ENCODE measurements at places on chromosomes 11 and 22.
A peak's percentile ranks its signal among the peaks of the same experiment; 100 is the strongest.

DNA sequence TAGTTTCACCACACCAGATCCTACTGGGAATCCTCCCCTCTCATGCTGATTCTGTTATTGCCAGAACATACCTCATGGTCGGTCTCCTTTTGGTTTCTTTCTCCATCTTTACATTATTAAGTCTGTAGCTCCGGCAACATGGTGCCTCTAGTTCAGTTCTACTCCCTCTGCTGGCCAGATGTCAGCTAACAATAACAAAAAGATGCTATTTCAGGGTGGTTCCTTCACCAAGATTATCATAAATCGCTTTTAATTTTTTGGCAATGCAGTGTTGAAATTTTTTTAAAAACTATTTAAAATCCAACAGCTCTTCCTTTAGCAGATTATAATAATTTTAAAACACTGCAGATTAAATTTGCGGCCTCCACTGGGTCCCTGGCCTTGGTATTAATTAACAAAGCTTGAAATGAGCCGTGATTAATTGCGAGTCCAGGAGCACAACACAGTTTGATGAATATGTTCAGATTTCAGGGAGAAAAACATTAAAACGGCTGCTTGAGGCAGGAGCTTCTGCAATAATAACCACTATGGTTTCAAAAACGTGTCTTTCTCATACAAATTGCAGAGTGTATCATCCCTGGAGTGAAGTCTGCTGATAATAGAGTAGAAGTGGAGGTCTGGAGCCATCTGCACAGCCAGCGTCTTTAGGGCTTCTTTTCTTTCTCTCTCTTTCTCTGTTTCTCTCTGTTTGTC, 492.9 kb upstream of the KIRREL3 start:
- H3K27me3 ChIP-seq: no peaks in the 10 kb centered on the region
- H3K27ac ChIP-seq: no peak overlapping the region
- no peak for DNase-seq
- H3K4me1 ChIP-seq: no peaks in the 10 kb centered on the region
- no peaks in the 10 kb centered on the region for H3K36me3 ChIP-seq

GRCh38 chr11:63760487-63761079, 8.0 kb downstream of the ZFTA start:
- H3K4me1 ChIP-seq: peaks cover 7% of the 10 kb centered on the region
- no peaks in the 10 kb centered on the region for H3K36me3 ChIP-seq
- no peaks in the 10 kb centered on the region for H3K27me3 ChIP-seq
- no peak overlapping the region for H3K4me3 ChIP-seq
- H3K27ac ChIP-seq: no peak overlapping the region

GRCh38 chr11:34223021-34223813, 117.8 kb downstream of the NAT10 start:
- no peaks in the 10 kb centered on the region for H3K27me3 ChIP-seq
- H3K36me3 ChIP-seq: no peaks in the 10 kb centered on the region

- no peak overlapping the region for H3K4me3 ChIP-seq
- H3K27ac ChIP-seq: no peak overlapping the region
- H3K36me3 ChIP-seq: no peaks in the 10 kb centered on the region
- DNase-seq: no peak
- H3K4me1 ChIP-seq: no peaks in the 10 kb centered on the region
These were observed 31.2 kb downstream of the KCNJ1 start for GRCh38 chr11:128835741-128836430.

DNA sequence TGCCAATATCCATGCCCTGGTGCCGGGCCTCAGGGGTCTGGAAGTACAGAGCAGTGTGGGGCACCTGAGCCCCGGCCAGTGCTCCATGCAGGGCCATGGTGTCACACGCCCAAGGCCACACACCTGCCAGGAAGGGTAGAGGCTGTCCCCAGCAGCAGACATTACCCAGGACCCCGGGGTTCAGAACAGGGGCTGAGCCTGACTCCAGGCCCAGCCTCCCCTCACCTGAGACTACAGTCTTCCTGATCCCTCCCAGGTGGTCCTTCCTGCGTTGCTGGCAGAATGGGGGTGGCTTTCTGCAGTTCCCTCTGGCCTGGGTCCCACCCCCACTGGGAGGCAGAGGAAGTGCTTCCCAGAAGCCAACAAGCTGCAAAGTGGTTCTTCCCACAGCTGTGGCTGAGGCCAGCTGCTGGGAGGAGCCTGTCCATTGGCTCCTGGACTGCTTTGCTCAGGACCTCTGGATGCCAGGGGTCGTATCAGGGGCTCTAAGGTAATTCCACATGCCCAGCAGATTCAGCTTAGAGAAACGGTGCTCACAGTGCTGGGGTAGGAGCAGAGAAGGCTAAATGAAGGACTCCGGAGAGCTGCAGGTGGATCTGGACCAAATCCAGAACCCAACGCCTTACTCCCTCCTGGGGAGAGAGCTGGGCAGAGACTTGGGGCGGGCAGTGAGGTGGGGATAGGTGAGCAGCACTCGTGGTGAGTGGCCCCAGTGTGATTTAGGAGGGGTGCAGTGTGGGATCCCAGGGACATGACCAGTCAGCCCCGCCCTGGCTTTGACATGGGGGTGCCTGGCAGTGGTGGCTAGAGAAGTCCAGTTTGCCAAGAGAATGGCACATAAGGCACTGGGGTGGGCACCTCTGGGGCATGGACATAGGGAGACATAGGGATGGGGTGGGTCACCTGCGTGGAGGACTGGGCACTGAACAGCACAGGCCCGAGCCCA, 12.6 kb downstream of the TCIRG1 start:
- H3K27me3 ChIP-seq: no peaks in the 10 kb centered on the region
- H3K27ac ChIP-seq: no peak overlapping the region
- H3K4me3 ChIP-seq: no peak overlapping the region
- DNase-seq: no peak

- peaks cover 34% of the 10 kb centered on the region for H3K4me1 ChIP-seq
- no peak overlapping the region for H3K4me3 ChIP-seq
- H3K36me3 ChIP-seq: no peaks in the 10 kb centered on the region
- H3K27me3 ChIP-seq: no peaks in the 10 kb centered on the region
- peak overlapping the region; percentile 100 for H3K27ac ChIP-seq
These were observed 72.9 kb upstream of the WNT7B start for GRCh38 chr22:46049726-46050450.

- peak overlapping the region; percentile 52 for H3K4me3 ChIP-seq
- peak overlapping the region; percentile 46 for H3K27ac ChIP-seq
- no peaks in the 10 kb centered on the region for H3K36me3 ChIP-seq
- H3K27me3 ChIP-seq: no peaks in the 10 kb centered on the region
- H3K4me1 ChIP-seq: no peaks in the 10 kb centered on the region
These were observed 445 bp downstream of the SYTL2 start for GRCh38 chr11:85810521-85810870.

GRCh38 chr11:116275635-116276034, 497.2 kb downstream of the BUD13 start:
- no peaks in the 10 kb centered on the region for H3K4me1 ChIP-seq
- no peak overlapping the region for H3K4me3 ChIP-seq
- no peak overlapping the region for H3K27ac ChIP-seq
- H3K27me3 ChIP-seq: no peaks in the 10 kb centered on the region
- no peaks in the 10 kb centered on the region for H3K36me3 ChIP-seq

GRCh38 chr11:128585498-128586238, 1.7 kb downstream of the ETS1 start:
- H3K27me3 ChIP-seq: peaks cover 3% of the 10 kb centered on the region
- no peak overlapping the region for H3K27ac ChIP-seq
- H3K4me3 ChIP-seq: no peak overlapping the region
- DNase-seq: no peak
- H3K4me1 ChIP-seq: no peaks in the 10 kb centered on the region

- H3K36me3 ChIP-seq: no peaks in the 10 kb centered on the region
- H3K4me1 ChIP-seq: no peaks in the 10 kb centered on the region
- H3K27me3 ChIP-seq: no peaks in the 10 kb centered on the region
- DNase-seq: no peak
These were observed 4.3 kb upstream of the OR2AG1 start for GRCh38 chr11:6778518-6778917.

DNA sequence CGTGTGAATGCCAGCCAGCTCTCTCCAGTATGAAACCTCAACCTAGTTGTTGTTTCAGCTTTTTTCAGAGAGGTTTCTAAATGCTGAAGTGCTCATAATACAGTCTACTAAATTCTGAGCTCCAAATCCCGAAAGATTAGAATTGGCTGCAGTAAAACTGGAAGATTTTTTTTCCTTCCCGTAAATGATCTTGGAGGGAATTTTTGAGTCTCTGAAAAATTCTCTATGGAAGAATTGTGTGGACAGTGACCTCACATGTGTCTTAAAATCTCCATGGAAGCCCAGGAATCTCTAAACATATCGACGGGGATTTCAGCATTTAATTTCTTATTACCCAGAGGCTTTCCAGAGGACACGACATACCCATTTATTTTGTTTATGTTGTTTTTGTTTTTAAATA, 1499.2 kb downstream of the LRRC4C start:
- no peaks in the 10 kb centered on the region for H3K27me3 ChIP-seq
- H3K4me1 ChIP-seq: no peaks in the 10 kb centered on the region
- H3K27ac ChIP-seq: no peak overlapping the region
- H3K4me3 ChIP-seq: no peak overlapping the region

DNA sequence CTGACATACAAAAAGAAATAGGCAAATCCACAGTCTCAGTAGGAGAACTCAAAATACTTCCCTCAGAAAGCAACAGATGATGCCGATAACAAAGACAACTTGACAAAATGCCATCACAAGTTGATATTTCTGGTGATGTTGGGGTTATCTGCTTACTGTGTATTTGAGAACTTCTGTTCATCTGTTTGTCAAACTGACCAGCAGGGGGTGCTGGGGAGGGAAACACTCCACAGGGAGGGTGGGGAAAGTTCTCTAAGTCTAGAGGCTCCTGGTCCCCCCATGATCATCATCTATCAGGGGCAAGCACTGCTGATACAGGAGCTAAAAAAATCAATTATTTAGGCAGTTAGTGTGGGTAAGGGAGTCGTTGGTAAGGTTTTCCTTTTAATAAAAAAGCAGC, 19.2 kb downstream of the GLYATL1 start:
- no peaks in the 10 kb centered on the region for H3K27me3 ChIP-seq
- no peaks in the 10 kb centered on the region for H3K36me3 ChIP-seq
- no peak overlapping the region for H3K4me3 ChIP-seq
- no peak overlapping the region for H3K27ac ChIP-seq

DNA sequence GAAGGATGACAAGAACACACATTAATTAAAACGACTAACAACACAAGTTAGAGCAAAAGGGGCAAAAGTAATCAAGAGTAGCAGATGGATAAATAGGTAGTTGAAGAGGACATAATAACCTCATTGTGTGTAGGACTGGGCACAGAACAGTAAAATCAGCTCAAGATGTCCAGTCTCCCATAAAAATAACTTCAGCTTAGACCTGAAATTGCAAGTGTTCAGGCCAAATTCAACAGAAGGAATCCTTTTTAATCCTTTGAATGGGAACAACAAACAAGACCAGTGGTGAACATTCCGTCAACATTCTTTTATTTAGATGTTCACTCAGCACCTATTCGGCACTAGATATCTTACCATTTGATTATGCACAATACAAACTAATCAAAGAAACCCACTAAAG, 4.4 kb downstream of the MTMR2 start:
- no peak overlapping the region for H3K4me3 ChIP-seq
- no peaks in the 10 kb centered on the region for H3K27me3 ChIP-seq
- peak; percentile 31 for DNase-seq

DNA sequence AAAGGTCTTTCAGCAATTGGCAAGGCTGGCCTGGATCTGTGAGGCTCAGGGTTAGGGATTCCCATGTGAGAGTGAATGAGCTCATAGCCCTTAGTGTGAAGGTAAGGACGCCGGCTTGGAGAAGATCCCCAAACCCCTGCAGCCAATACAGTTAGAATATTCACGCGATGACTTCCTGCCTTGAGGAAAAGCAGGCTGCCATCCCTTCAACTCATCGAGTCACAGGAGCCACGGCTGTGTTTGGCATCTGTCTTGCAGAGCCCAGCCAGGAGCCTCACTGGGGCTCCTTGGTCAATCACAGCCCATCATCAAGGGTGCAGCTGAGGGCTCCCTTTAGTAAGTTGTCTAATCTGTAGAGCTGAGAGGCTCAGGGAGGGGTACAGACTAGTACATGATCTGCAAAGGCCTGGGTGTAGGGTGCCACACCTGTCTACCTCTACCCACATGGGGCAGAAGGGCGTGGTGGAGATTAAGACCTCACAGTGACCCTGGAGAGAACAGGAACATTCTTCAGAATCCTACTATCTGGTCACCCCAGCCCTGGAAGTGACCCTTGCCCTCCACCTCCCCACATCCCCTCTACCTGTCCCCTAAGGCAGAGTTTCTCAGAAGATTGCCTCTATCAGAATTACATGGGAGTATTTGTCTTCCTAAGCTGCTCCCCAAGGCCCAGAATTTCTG, 18.5 kb downstream of the IL10RA start:
- no peaks in the 10 kb centered on the region for H3K27me3 ChIP-seq
- no peak overlapping the region for H3K27ac ChIP-seq
- no peaks in the 10 kb centered on the region for H3K4me1 ChIP-seq
- no peaks in the 10 kb centered on the region for H3K36me3 ChIP-seq
- H3K4me3 ChIP-seq: no peak overlapping the region

DNA sequence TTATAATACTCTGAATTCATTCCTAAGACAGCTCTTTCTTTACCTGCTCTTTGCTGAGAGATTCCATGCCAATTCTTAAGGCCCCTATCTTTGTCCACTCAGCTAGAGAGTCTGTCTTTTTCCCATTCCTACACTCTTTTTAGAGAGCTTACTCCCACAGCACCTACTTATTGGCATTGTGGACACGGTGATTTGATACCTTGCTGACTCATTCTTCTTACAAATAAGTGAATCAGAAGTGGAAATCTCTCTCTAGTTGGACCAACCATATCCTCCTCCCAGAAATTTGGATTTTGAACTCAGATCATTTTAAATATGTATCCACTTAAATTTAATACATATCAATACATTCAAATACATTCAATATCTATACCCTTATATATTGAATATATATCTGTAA, 32.5 kb upstream of the OR6M1 start:
- H3K36me3 ChIP-seq: no peaks in the 10 kb centered on the region
- H3K4me3 ChIP-seq: no peak overlapping the region
- DNase-seq: no peak
- no peak overlapping the region for H3K27ac ChIP-seq
- H3K27me3 ChIP-seq: no peaks in the 10 kb centered on the region
- H3K4me1 ChIP-seq: no peaks in the 10 kb centered on the region

DNA sequence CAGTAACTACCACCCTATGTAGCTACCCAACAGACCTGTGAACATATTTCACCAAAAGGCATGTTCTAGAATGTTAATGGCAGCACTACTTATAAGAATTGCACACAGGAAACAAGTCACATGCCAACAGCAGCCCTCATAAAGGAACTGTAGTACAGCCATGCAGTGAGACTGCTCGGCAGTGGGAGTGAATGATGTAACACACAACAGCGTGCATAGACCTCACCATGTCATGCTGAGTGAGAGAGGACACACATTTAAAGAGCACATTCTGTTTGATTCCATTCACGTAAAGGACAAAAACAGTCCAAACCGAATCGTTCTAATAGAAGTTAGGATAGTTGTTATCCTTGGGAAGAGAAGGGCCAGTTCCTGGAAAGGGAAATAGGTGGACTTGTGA, 27.2 kb upstream of the KIRREL3 start:
- no peak for DNase-seq
- no peaks in the 10 kb centered on the region for H3K4me1 ChIP-seq
- no peaks in the 10 kb centered on the region for H3K36me3 ChIP-seq

- H3K36me3 ChIP-seq: no peaks in the 10 kb centered on the region
- DNase-seq: peak; percentile 70
- no peaks in the 10 kb centered on the region for H3K27me3 ChIP-seq
- no peak overlapping the region for H3K4me3 ChIP-seq
- no peak overlapping the region for H3K27ac ChIP-seq
- no peaks in the 10 kb centered on the region for H3K4me1 ChIP-seq
These were observed 28.5 kb downstream of the GLB1L2 start for GRCh38 chr11:134360050-134360835.
